SJSA1 (cell line): ENCODE measurements at places on chromosomes 6 and 20. TPM values are rescaled to one million over a fixed set of nuclear protein-coding genes. Genes with fewer than 3 reads are reported as not detected.

KHDC1L gene
- not detected in 2 replicates for total RNA-seq

FAM209B gene
- not detected in 2 replicates for total RNA-seq

HMGCLL1 gene
- not detected in 2 replicates for total RNA-seq

SIRPA gene
- 2.4 and 4.7 TPM in 2 replicates for total RNA-seq

DNAH8 gene
- not detected in 2 replicates for total RNA-seq

CALHM6 gene
- total RNA-seq: not detected in 2 replicates

TNNC2 gene
- total RNA-seq: not detected in 2 replicates

UBE2J1 gene
- 32.0 and 45.5 TPM in 2 replicates for total RNA-seq

CTCFL gene
- not detected in 2 replicates for total RNA-seq

- no peak for DNase-seq
Observed at GRCh38 chr6:72963946-72964345, 261.4 kb downstream of the KHDC1L start.

GRCh38 chr6:139577124-139577762, 202.8 kb upstream of the CITED2 start:
- DNase-seq: no peak

GRCh38 chr6:67663105-67663895, 971.8 kb upstream of the ADGRB3 start:
- DNase-seq: no peak

DNA sequence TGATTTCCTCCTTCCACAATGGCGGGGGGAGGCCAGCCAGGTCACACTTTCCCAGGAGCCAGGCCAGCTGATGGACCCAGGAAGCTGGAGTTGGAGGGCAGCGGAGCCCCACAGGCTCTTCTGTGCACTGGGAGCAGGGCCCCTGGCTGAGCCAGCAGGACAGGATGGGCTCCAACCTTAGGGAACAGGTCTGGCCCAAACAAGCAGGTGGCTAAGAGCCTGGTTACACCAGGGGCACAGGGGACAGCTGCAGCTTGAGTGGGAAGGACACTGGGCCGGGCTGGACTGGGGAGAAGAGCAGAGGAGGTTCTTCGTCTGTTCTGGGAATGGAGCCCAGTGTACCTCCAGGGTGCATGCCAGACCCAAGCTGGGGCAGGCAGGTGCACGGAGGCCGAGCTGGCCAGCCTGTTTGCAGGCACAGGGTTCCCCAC, 102.3 kb downstream of the DLL1 start:
- DNase-seq: peak; percentile 31

DNA sequence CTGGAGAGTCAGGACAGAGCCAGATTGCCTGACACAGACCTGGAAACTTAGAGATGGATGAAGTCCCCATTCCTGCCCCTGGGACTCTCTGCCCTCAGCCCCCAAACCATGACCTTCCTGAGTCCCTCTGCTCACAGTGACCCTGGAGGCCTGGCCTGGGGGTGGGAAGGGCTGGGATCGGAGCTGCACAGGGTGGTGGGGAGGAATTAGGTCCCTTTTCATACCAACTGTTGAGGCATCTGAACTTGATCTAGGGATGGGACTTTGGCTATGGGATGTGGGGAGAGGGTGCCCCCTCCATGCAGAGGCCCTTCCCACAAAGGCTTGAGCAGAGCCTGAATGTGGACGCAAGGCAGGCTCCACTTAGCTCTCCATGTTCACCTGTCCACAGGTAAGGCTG, 144.1 kb downstream of the MRPL14 start:
- DNase-seq: no peak

- peak; percentile 61 for DNase-seq
Observed at GRCh38 chr6:30463651-30464618, 25.4 kb upstream of the HLA-E start.

DNA sequence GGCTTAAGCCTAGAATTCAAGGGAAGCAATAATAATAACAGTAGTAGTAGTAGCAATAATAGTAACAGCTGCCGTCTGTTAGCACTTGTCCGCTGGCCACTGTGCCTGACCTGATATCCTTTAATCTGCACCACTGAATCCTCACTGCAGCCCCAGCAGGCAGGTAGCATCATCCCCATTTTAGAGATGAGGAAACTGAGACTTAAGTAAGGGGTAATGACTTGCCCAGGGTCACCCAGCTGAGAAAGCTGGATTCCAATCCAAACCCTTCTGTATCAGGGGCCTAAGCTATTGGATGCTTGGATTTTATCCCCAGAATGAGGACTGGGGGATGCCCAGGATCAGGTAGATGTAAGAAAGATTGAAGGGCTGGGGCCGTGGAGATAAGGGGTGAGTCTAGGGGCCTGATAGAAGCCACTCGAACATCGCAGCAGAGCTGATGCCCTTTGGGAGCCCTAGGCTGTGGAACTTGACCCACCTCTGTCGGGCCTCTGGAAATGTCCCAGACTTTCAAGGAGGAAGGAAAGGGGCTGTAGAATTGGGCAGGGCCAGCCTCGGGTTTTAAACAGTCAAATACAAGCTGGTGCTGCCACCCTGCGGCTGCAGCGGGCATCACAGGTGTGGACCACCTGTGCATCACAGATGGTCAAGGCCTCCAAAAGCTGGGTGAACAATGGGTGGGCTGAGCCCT, 102.1 kb upstream of the MYL9 start:
- DNase-seq: peak; percentile 67

- DNase-seq: no peak
Observed at GRCh38 chr6:158744986-158745430, 74.2 kb downstream of the EZR start.

DNA sequence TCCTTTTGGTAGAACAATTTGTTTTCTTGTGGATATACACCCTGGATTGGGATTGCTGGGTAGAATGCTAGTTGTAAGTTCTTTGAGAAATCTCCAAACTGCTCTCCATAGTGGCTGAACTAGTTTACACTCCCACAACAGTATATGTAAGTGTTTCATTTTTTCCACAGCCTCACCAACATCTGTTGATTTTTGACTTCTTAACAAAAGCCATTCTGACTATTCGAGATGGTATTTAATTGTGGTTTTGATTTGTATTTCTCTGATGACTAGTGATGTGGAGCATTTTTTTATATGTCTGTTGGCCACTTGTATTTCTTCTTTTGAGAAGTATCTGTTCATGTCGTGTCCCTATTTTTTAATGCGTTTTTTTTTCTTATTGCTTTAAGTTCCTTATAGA, 444.1 kb downstream of the CBLN4 start:
- DNase-seq: no peak

DNA sequence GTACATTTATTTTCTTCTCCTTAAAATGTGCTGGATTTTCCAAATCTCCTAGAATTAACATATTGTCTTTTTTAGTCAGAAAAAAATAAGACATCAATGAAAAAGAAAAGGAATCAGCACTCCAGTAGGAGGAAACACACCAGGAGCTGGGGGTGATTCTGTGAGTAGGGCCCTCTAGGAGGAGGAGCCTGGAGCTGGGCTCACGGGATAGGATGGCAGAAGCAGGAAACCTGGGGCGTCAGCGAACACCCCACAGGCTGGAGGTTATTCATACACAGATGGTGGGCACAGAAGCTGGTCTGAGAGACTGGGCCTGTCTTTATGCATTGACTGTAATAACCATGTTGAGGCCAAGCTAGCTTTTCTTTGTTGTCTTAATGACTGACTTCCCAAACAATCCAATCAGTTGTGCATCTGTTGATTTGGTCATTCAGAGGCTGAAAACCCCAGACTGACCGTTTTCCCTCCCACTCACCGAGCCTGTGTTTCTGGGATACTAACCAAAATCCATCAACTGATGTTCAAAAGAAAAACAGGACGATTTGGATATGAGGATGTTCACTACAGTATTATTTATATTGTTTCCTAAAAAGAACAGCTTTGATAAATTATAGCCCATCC, 53.1 kb downstream of the CPNE5 start:
- DNase-seq: no peak

DNA sequence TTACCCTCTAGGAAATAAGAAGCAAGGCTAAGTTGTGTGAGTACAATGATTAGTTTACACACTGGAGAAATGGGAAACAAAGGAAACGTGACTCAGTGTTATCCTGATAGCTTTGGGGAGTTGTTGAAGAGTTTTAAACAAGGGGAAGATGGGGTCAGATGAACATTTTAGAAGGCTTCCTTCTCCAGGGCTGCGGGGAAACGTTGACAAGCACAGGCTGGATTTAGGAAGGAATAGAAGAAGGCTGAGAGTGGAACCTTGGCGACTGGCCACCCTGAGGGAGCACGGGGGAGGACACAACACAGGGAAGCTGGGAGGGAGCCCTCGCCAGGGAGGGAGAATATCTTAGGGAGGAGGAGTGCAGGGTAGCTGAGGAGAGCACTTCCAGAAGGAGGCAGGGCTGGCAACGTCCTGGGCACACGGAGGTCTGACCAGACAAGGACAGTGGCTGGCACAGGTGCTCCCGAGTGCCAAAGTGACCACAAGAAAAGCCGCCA, 134.7 kb downstream of the AIG1 start:
- no peak for DNase-seq

GRCh38 chr20:25254986-25255680, 7.2 kb downstream of the PYGB start:
- no peak for DNase-seq

GRCh38 chr6:9914951-9915350, 499.9 kb downstream of the TFAP2A start:
- DNase-seq: no peak

DNA sequence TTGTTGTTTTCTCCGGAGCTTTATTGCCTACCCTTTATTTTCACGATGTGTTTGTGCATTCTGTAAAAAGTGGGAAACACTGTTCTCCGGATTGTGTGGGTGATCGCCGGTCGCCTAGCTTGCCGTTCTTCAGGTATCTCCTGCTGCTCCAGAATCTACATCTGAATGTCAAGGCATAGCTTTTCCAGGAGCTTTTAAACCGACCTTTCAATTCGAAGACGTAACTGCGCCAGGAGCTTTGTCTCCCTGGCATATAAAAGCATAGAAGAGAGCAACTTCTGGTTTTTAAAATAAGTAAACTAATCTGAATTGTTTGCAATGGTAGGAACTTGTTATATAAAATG, 96.0 kb downstream of the HFE start:
- no peak for DNase-seq

- no peak for DNase-seq
Observed at GRCh38 chr6:138393871-138394783, 9.9 kb upstream of the HEBP2 start.

GRCh38 chr20:32609111-32609773, 24.1 kb upstream of the NOL4L start:
- DNase-seq: no peak

- no peak for DNase-seq
Observed at GRCh38 chr6:158373214-158373613, 60.9 kb downstream of the TULP4 start.

DNA sequence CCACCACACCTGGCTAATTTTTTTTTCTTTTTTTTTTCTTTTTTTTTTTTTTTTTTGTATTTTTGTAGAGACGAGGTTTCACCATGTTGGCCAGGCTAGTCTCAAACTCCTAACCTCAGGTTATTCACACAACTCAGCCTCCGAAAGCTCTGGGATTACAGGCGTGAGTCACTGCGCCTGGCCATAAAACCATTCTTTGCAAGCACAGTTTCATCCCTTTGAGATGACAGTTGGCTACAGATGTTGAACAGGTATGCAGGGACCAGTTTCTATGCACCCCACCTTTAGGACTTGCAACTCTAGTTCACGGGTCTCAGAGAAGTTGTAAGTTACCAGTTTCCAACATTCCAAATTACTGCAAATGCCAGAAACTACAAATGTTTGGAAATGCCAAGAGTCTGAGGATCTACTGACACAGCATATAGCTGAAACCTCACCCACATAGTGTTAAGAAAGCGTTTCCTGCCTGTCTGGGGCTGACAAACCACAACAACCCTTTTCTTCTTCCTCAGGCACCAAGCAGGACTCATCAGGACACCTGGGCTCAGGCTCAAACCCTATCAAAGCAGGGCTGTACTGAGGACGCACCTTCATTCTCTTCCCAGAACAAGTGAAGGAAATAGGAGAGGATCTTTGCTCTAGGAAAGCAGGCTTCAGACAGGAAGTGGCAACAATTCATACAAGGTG, 22.9 kb downstream of the ARHGAP18 start:
- DNase-seq: no peak

DNA sequence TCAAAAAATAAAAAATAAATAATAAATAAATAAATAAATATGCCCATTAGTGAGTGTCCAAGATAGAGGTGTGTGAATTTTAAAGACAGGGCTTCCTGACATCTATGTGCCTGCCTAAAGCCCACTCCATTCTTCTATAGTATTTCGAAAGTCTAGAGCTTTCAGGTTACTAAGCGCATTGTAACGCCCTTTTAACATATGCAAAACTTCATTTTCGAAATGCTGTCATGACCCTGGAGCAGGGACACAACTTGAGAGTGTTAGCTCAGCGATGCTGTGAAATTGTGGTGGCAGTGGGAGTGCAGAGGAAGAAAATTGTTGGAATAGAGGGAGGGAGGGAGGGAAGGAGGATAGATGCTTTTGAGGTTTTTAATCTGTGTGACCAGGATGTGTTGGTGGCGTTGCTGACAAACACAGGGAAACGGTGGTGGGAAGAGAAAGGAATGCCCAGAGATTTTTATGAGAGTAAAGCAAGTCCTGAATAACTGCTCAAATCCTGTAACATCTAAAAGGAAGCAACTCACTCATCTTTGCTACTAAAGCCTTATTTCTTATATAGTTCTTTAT, 169.3 kb downstream of the ARID1B start:
- DNase-seq: no peak

- DNase-seq: no peak
Observed at GRCh38 chr20:53302695-53303412, 290.8 kb downstream of the ZNF217 start.

- DNase-seq: no peak
Observed at GRCh38 chr6:160667639-160668481, 3.8 kb upstream of the LPA start.

DNA sequence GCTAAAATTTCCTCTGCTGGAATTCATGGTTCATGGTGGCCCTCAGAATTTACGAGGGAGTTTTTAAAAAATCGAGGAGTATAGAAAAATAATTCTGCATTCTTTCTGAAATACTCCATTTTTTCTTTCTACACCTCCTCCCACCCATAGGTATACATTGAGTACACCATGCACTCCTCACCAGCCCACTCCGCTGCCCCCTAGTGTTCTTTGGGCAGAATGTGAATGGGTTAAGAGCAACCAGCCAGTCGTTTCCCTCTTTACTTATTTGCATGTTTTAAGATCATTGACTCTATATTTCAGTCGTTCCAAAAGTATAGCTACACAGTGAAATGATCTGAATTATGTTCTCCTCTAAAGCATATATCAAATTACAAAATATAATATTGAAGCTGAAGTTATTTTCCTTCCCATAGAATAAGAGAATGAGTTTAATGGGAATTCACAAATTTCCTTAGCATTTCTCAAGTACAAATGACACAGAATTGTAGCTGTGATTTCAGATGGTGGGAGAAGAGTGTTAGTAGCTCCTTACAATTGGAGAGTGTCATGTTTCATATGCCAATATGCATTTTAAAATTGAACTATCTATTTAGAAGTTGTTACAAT, 977.7 kb upstream of the SLC35B3 start:
- no peak for DNase-seq
